ENCODE measurements at places on chromosomes 2 and 18.

GRCh38 chr2:225797394-225797793 is 397.9 kb downstream of the NYAP2 start:
- no peak for DNase-seq

DNA sequence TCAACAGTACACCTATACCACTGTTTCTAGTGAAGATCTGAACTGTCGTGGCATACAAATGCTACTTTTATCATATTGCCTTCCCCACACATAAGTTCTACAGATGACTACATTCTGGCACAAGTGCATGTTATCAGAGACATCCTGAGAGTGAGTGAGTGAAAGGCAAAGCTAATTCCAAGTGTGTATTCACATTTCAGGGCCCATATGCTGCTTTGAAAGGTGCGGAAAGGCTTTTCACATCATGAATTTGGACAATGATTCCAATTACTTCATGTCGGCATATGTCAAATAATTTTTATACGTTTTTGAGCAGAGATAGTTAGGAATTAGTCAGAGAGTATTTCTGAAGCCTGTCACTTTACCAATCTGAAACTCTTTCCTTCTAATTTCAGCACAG is 101.7 kb downstream of the GAREM1 start:
- no peak for DNase-seq

GRCh38 chr2:150046211-150046610 is 441.3 kb downstream of the RND3 start:
- no peak for DNase-seq

- DNase-seq: no peak
Measured at GRCh38 chr2:239146741-239147181, 254.1 kb downstream of the HDAC4 start.

- no peak for DNase-seq
Measured at GRCh38 chr2:2826621-2827020, 495.5 kb upstream of the MYT1L start.

GRCh38 chr2:152055366-152056108 is 43.3 kb downstream of the CACNB4 start:
- no peak for DNase-seq
